C1 segment of cervical spinal cord (tissue), 14 donors: ENCODE measurements at places on chromosomes 3 and 15.

DNA sequence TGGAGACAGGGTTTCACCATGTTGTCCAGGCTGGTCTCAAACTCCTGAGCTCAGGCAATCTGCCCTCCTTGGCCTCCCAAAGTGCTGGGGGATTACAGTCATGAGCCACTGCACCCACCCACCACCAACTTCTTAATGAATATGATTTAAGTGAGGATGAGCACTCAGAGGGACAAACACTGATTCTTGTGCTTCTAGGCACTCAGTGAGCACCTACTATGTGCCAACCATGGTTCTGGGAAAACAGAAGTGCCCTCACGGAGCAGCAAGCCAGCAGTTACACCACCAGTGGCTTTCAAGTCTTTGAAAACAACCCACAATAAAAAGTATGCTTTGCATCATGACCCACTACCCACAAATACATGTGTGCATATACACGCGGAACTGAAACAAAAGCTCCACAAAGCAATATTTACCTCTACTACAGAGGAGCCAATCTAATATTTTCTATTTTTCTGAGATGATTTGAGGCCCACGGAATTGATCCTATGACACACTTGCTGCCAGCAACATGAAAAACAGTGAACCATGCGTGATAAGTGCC is 91.9 kb downstream of the MEGF11 start:
- DNase-seq: no peak

DNA sequence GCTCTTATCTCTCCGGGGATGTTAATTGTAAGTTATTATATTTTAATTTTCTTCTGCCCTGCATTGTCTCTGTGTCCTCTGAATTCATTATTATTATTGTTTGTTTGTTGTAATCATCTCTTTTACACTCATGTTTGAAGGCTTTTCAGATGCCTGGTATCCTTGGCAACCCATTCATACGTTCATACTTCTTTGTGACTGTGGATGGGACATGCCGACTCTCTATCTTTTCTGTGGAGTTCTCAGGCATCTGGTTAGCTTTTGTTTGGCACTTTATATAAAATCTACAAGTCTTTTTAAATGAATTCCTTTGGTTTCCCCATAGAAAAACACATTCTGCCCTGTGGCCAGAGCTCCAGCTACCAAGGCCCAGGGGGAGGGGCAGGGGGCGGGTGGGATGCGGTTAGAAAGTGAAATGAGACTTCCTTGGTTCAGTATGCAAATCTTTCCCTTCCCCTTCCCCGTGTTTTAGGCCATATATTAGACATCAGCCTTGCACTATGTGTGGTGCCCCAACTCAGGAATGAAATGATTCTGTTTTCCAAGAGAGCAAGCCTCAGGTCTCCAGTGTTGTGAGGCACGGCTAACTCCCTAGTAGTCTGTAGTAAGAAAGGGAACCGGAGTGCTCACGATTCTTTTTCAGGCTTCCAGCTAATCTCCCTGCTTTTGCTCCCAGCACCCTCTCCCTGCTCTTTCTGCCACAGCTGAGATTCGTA is 79.2 kb downstream of the SST start:
- DNase-seq: no peak

DNA sequence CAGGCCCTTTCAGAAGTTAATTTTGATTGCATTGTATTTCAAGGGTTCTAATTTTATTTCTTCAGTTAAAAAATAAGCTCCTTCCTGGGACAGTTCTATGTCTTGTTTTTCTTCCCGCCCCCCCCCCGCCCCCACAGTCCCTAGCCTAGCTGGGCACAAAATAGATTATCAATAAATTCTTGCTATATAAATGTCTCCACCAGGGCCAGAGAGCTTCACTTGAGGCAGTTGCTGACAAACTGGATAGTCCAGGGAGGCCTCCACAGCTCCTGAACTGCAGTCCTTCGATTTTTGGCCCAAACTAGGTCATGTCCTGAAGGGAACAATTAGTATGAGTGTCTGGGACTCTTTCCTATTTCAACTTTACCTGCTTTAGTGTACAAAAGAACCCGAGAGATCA is 9.9 kb upstream of the CSPG5 start:
- no peak for DNase-seq

GRCh38 chr3:9088441-9089353 is 125.4 kb upstream of the RAD18 start:
- DNase-seq: peak; percentile 12

DNA sequence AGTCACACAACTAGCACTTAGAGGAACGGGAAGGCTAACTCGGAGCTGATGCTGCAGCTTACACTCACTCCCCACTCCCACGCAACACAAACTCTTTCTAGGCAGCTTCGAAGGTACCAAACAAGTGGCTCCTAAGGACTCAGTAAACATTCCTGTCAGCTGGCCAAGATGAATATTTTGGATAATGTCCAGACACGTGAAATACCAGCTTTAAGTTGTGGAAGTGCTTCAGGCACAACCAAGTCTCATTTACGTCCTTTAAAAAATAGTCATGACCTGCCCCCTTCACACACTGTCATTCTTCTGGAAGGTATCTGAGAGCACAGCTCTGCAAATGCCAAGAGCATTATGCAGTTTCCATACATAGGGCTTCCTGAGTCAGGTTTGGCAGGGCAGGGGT is 1005.9 kb upstream of the CFAP20DC start:
- DNase-seq: no peak

- no peak for DNase-seq
Observed at GRCh38 chr3:178562143-178562946, 26.1 kb downstream of the KCNMB2 start.

DNA sequence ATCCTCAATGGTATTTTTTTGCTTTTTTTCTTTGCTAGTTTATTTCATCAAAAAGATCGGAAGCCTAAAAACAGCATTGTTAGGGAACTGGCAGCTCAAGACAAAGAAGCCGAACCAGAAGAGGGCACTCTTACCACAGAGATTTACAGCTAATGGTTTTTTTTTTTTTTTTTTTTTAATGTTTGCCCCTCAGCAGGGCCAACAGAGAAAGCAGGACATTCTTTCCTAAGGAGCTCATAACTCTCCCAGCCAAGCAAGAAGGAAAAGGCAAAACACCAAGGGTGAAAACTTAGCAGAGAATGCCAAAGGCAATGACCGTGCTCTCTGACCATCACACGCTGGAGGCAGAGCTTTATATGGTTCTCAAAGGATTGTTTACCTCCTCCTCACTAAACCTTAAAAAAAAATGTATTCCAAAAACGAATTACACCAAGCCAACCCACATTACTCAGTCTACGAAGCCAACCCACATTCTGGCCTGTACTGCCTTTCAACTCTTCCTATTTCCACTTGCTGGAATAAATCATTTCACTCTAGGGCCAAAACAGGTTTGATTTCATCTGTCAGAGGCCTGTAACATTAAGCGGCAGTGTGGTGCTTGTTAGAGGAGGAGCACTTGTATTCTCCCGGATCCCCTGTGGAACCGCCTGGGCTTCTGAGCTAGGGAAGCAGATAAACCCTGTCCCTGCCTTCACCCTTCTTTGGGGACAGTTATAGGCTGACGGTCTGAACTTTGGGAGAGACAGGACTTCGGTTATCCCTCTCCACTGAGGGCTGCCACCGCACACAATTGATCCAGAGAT is 35.6 kb upstream of the GYG1 start:
- DNase-seq: no peak

GRCh38 chr15:77031376-77032050 is 36.6 kb downstream of the PSTPIP1 start:
- no peak for DNase-seq

- no peak for DNase-seq
Observed at GRCh38 chr3:108838436-108838835, 15.8 kb downstream of the TRAT1 start.

DNA sequence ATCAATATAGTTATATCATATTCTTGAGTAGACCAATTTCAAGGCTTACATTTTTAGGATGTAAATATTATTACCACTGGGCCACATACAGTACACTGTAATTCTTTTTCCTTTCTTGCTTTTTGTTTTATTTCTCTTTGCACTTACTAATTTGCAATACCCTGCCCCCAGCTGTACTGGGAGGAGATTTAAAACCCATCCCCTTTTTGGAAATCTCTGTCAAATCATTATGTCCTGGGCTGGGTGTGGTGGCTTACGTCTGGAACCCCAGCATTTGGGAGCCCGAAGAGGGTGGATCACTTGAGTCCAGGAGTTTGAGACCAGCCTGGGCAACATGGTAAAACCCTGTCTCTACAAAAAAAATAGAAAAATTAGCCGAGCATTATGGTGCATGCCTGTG is 16.2 kb downstream of the ZBTB11 start:
- no peak for DNase-seq

GRCh38 chr3:12590096-12590495 is 33.2 kb downstream of the MKRN2 start:
- DNase-seq: no peak

GRCh38 chr15:28169366-28169765 is 70.3 kb upstream of the OCA2 start:
- no peak for DNase-seq

- no peak for DNase-seq
Observed at GRCh38 chr15:42118650-42119445, 24.5 kb upstream of the PLA2G4D start.

- DNase-seq: no peak
Observed at GRCh38 chr15:74868059-74868458, 5.1 kb downstream of the SCAMP2 start.

GRCh38 chr3:184409946-184410500 is 30.2 kb downstream of the CHRD start:
- no peak for DNase-seq

GRCh38 chr3:22729981-22730380 is 473.1 kb upstream of the UBE2E2 start:
- DNase-seq: no peak

GRCh38 chr3:12046406-12046805 is 42.2 kb downstream of the SYN2 start:
- DNase-seq: no peak

- DNase-seq: no peak
Observed at GRCh38 chr3:11523572-11524101, 120.1 kb downstream of the VGLL4 start.

DNA sequence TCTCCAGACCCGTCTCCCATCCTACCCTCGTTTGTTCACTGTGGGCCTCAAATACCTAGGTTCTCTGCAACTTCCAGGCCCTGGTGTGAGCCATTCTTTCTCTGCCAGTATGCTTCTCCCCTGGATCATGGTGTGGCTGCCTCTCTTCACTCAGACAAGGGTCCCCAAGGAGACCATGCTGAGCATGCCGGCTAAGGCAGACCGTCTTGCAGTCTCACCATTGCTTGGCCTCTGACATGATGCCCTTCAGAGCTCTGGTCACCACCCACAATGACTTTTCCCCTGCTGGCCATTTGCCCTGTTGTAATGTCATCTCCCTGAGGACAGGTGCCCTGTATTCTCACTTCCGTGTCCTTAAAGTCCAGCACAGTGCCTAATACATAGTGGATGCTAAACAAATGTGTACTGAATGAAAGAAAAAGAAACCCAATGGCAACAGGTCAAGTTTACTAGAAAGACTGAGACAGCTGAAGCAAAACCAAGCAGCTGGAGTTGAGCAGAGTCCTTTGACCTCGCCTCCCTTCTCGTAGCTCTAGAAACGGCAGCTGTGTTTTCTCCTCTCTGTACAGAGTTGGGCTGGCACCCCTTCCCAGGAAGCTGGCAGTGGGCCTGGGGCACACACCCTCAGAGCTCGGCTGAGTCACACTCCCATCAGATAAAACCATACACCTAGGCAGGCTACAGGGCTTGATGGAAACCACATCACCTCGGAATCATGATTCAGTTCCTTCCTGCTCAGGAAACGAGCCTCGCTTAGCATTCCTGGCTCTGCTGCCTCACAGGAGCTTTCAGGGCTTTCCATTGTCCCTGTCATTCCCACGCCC is 8.6 kb downstream of the TLR9 start:
- no peak for DNase-seq

- DNase-seq: no peak
Observed at GRCh38 chr3:23659840-23660430, 145.8 kb upstream of the UBE2E1 start.

- no peak for DNase-seq
Observed at GRCh38 chr3:26984416-26985390, 362.1 kb downstream of the LRRC3B start.

GRCh38 chr3:155941354-155941753 is 70.9 kb downstream of the GMPS start:
- no peak for DNase-seq

- DNase-seq: peak; percentile 45
Observed at GRCh38 chr3:149610351-149611105, 47.3 kb downstream of the WWTR1 start.

GRCh38 chr15:100803171-100803440 is 76.5 kb upstream of the ALDH1A3 start:
- DNase-seq: no peak

GRCh38 chr15:79282371-79283251 is at the start of gene ANKRD34C:
TSS of gene ANKRD34C (plus strand) at chr15:79282722. CDS start at chr15:79293285, 10,563 bp downstream.
- DNase-seq: peak; percentile 57

DNA sequence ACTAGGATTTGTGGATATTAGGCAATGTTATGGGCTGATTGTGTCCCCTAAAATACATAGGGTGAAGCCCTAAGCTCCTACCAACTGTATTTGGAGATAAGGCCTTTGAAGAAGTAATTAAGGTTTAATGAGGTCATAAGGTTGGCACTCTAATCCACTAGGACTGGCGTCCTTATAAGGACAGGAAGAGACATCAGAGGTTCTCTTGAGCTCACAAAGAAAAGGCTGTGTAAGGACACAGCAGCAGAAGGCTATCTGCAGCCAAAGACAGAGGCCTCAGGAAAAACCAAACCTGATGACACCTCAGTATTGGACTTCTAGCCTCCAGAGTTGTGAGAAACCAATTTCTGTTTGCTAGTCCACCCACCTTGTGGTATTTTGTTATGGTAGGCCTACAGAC is 416.7 kb downstream of the ZBTB20 start:
- DNase-seq: no peak

DNA sequence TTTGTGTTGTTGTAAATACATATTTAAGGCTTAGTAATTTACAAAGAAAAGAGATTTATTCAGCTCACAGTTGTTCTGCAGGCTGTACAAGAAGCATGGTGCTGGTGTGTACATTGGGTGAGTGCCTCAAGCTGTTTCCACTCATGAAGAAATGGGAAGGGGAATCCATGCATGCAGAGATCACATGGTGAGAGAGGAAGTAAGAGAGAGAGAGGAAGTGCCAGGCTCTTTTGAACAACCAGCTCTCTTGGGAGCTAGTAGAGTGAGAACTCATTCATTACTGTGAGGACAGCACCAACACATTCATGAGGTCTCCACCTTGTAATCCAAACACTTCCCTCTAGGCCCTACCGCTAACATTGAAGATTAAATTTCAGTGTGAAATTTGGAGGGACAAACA is 909.2 kb downstream of the NSUN3 start:
- no peak for DNase-seq

DNA sequence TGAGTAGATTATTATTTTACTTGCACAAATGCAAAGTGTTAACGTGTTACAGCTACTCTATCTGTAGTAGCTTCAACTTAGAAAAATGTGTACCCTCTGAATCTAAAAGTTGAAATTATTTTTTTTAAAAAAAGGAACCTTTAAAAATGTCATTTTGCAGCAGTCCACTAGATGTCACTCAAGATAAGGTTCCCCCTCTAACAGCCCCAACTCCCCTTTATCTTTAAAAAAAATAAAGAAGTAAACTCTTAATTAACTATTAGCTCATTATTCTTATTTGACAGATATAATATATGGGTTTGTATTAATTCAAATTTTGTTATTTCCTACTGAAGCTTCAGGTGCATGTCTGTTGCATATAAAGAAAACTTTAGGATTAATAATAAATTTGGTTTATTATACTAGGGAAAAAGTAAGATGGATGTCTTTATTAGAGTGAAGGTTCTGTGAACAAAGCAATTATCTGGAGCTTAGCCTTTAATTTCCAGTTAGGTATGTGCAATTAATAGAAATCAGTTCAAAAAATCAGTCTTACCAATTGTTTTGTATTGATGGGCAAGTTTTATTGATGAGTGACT is 288.5 kb downstream of the VGLL3 start:
- no peak for DNase-seq
